ACHN (cell line): ENCODE measurements at places on chromosomes 1 and 21.

GRCh38 chr1:162663086-162663485, 30.8 kb downstream of the DDR2 start:
- DNase-seq = no peak

DNA sequence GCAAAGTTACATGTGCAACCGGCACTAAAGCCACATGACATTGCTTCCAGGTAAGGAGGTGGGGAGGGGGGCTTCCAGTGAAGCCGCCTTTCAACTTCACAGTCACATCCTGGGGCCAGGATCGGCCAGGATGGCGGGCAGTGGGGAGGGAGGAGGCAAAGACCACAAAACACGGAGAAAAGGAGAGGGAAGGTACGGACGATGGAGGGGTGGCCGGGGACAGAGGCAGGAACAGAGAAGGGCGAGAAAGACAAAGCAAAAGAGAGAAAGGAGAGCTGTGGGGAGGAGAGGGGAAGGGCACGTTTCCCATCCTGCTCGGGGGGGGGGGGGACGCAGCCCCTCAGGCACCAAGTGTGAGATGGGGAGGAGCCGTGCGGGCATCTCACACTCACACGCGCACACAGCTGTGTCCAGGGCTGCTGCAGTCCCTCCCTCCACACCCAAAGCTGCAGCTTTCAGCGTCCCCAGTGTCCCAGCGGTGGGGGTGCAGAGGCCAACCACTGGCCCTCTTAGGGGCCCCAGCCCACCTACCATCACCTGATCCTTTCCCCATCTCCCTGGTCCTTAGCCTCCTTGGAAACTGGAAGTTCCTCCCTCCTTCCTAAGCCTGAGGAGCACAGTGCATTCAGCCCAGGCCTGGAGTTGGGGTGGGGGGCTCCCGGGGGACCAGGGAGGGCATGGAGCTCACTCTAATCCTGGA, 2.4 kb downstream of the SH2D5 start:
- no peak for DNase-seq

DNA sequence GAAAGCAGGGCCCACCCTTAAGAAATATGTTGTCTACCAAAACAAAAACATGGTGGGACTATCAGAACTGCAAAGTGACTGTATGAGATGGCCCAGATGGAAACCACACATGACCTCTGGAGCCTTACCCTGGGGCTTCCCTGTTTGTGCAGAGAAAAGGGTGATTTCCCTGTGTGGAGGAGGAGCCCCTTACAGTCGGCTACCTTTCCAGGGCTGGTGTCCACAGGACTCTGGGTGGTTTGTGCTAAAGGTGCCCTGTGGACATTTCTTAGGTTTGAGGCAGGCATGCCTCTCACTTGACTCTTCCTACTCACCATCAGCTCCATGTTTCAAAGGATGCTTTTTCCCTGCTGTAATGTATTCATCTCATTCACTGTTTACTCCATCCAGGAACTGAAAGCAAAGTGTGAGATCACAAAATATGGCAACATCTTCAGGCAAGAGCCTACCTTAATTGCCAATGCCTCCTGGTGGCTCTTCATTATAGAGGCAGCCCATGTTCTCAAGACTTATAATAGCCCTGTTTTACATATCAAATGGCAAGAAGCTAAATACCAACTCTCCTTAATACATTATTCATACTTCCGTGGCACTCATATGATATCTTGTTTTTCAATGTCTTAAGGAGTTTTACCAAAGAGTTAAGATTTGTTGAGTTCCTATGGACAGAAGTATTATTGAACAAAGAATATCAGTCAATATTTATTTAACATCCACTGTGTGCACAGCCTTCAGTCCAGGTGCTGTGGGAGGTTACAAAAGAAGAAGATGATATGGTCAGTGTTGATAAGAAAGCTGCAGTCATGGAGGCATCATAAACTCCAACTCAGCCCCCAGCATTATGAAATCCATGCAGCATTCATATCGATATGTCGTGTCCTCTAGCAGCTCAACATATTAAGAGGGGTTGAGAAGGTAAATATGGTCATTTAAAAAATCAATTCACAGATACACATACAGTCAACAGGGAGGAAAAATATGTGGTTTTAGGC, 15.5 kb upstream of the TFF3 start:
- DNase-seq = no peak

DNA sequence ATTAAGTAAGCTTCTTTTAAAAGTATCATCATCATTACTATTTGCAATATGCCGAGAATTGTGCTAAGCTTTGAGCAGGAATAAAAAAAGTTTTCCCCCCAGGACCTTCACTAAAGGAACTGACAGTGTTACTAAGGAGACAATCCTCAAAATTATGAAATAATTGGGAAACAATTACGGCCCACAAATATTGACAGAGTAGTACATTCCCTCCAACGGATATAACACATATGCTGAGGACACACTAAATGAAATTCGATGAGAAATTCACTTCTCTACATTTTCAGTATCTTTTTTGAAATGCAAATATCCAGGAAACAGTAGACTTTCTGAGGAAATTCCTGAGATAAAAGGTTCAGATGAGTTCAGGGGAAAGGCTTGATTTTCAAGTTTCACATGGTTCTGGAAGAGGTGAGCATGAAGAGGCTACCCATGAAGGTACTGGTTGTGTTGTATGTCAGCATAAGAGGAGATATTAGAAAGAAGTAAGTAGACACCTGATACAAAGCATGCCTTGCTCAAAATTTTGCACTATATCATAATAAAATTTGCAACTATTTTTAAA, 171.2 kb upstream of the NR5A2 start:
- no peak for DNase-seq

DNA sequence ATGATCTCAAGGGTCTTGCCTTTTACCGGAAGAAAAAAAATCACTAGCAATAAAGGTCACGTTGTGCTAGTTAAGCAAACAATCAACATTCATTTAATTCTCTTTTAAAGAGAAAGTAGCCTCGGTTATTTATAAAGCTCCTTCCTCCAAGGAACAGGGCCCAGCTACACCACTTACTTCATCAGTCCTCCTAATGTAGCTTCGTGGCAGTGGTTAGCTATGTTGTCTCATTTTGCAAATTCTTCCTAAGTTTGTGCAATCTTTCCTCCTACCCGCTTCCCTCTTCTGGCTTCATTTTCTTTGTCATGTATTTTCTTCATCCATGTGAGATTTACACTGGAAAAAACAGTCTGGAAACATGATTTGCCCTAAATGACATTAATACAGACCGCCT, 554.2 kb downstream of the NUF2 start:
- no peak for DNase-seq

GRCh38 chr1:2927393-2928360, 93.6 kb upstream of the ACTRT2 start:
- no peak for DNase-seq

DNA sequence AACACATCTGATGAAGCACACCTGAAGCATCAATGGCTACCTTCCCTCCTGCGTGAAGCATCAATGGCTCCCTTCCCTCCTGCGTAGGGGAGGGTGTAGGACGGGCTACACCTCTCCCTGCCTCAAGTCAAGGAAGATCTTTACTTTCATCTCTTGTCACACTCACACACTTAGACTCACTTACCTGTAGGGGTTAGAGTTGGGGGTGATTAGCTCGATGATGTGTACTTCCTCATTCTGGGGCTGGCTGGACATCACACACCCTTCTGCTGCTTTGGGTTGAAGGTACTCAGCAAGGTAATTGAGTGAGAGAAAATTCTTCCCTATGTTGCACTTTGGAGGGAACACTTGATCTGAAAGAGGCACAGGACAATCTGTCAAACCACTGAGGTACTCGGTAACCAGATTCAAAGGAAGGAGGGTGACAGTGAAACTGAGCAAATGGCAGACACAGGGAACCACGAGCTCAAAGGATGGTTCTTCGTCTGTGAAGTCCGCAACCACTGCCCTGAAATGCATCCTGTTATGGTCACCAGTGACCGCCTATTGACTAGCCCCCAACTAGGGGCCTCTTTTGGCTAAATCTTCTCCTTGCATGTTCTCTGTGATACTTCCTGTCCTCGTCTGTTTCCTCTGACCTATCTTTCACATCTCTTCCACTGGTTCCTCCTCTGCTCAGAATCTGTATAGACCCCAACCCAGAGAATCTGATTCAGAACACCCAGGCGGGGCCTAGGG, 156.2 kb downstream of the TGFBR3 start:
- DNase-seq = no peak
